ENCODE measurements at places on chromosomes 3 and 15.

DNA sequence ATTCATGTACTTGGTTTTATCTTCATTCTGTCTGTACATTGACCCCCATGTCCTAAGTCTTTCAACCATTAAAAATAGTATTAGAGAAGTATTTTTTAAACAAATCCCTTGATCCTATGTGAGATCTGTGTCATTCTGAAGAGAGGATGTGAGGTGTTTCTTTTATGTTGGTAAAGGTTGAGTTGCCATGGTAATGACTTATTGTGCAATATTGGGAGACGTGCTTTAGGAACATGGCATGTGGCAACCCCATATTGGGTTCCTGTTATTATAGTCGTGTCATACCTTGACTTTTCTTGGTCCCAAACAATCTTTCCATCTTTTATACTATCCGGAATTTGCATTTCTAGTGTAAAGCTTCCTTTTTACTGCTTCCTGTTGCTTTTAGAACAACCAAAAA, 203.1 kb downstream of the KCNAB1 start:
- no peak for DNase-seq

DNA sequence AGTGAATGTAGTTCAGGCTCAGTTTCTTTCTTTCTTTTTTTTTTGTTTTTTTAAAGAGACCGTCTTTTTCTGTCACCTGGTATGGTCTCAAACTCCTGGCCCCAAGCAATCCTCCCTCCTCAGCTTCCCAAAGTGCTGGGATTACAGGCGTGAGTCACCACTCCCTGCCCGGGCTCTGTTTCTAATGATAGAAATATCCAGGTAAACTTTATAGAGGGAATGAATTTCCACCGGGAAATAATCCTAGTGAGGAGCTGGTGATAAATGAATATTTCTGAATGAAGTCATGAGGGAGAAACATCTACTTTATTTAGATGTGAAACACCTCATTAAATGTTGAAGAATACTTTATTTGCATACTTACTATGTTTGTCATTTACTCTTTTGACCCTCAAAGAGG, 7.2 kb downstream of the RNF13 start:
- DNase-seq: no peak

DNA sequence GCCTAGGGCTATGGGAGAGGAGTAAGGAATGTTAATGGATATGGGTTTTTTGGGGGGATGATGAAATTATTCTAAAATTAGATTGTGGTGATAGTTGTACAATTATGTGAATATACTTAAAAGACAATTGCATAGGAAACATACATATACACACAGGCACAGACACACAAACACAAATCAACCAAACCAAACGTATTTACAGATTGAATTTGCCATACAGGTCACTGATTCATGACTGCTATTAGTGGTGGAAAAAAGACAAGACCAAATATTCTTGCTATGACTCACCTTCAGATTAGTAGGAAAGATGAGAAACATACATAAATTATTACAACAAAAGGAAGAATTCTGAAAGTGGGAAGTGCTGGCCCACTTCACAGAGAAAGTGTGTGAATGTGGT, 85.3 kb downstream of the C3orf38 start:
- DNase-seq: no peak

DNA sequence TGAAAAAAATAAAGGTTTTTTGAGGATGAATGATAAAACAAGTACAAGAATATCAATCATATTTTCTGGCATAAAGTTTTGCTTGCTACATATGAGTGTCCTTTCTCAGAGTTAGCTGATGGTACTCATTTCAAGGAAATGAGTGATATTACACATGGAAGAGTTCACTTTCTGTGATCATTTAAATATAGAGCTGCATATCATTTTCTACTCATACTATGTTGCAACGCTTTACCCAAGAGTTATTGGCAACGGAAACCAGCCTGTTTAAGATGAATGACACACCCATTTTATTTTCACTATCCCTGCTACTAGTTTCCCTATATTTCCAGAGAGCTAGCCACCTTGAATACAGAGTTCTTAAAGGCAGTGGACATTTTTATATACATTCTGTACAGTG, 35.4 kb upstream of the RBMS3 start:
- DNase-seq: no peak

- no peak for DNase-seq
Observed at GRCh38 chr3:83877910-83878309, 1080.9 kb upstream of the CADM2 start.

DNA sequence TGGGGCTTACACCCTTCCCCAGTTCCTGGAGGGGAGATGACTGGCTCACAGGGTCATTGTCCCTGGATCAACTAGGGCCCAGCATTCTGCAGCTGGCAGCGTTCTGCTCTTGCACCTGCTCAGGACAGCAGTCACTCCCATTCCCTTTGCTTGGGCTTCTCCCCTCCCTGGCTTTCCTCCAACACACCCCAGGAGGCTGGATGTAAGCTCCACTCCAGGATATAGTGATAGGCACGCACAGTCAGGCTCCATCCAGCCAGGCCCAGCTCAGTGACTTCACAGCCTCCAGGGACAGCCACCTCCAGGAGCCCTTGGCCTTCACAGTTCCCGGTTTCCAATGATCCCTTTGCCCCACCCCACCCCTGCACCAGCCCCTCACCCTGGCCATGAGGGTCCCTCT, 1.9 kb downstream of the SPTBN5 start:
- peak; percentile 86 for DNase-seq
